ENCODE measurements at places on chromosomes 1 and 21.

DNA sequence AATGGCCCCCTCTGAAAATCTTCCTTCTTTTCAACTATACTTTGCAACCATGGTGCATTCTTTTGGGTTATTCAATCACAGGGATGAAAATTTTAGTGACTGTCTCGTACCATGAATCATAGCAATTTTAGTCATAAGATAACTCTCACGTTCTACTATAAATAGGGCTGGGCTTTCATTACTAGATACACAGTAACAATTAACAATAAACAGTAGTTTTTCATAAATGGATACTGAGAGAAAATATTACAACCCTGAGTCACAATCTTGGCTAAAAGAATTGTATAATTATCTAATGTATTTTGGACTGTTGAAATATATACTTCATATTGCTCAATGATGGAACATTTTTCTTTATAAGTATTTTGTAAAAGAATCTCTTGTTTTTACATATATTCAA is 96.1 kb downstream of the TEX35 start:
- DNase-seq: no peak

DNA sequence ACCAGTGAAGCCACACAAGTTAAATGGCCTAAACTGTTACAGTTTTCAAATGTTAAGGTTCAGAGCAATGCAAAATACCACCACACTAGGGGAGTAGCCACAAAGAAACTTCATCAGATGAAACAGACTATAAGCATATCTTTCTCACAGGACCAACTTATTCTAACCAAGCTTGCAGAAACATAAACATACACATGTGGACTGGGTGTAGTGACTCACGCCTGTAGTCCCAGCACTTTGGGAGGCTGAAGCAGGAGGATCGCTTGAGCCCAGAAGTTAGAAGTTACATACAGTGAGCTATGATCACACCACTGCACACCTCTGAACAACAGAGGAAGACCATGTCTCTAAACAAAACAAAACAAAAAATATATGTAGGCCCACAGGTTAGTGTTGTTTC is 17.3 kb downstream of the WDR47 start:
- DNase-seq: no peak

DNA sequence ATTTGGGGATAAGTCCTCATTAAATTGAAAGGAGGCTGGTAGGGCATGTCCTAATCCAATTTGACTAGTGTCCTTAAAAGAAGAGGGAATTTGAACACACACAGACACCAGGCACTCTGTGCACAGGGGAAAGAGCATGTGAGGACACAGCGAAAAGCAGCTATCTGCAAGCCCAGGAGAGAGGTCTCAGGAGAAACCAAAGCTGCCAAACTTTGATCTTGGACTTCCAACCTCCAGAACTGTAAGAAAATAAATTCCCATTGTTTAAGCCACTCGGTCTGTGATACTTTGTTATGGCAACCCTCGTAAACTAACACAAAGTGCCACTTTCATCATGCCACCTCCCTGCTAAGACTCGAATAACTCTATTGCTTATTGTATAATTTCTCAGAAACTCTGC is 13.8 kb downstream of the PLA2G4A start:
- no peak for DNase-seq

DNA sequence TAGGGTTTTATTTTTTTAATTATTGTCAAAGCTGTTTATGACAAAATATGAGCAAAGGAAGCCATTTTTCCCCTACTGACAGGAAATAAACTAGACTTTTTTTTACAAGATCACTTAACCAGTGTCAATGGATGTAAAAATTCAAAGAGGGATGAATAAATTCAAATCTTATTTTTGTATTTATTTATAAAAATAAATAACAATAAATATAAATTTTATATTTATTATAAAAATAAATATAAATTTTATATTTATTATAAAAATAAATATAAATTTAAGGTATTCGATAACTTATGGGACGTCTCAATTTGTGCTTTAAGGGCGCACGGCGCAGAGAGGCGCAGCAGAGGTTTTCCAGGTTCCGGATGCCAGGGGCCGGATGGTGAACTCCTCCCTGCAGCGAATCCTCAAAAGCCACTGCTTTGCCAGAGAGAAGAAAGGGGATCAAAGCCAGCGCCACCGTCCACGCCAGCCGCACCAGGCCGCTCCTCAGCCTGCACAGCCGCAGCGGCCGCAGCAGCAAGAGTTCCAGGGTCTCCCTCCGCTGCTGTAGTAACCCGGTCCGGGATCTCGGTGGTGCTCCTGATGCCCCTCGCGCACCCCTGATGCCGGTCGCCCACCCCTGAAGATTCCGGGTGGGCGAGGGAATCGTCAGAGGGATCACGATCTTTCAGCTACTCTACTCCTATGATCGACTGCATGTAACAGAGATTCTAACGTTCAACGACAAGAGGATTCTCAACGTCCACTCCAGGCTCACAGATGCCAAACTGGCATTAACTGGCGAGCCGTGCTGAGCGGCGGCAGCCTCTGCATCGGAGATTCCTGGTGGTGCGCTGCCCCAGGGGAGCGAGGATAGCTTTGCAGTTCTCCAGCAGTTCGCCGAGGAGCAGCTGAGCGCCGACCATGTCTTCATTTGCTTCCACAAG is 28.5 kb upstream of the RLF start:
- DNase-seq: no peak

- no peak for DNase-seq
These were observed at the start of gene CTXND2 for GRCh38 chr1:150887018-150887417. Gene CTXND2 (plus strand): TSS chr1:150887136. CDS start chr1:150912315, 25,179 bp downstream.

- DNase-seq: no peak
These were observed 25.5 kb downstream of the GBP2 start for GRCh38 chr1:89100412-89100811.

DNA sequence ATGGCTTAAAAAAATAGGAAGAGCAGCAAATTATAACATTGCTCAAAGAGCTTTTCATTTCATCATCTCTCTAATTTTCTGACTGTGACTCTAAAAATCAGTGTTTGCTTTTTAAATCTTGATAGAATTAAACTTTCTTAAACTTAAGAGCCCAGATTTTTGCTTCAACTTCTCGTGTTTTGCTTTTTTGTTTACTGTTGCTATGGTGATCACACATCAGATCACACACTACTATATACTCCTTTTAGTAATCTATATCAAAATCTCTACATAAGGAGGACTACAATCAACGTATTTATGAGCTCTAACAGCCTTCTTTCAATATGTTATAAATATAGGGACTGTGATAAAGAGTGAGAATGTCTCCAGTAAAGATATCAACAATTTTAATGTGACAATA is 537.3 kb downstream of the KCNT2 start:
- DNase-seq: no peak

GRCh38 chr1:92329347-92330129 is 30.7 kb downstream of the RPAP2 start:
- DNase-seq: no peak
